Neural crest cell (in vitro differentiated cells): ENCODE measurements at places on chromosomes 6 and 20. TPM values are rescaled to one million over a fixed set of nuclear protein-coding genes. Genes with fewer than 3 reads are reported as not detected.

- DNase-seq: no peak
Measured at GRCh38 chr6:169008641-169009257, 244.9 kb downstream of the THBS2 start.

- DNase-seq: no peak
Measured at GRCh38 chr6:41443616-41444525, 102.3 kb upstream of the FOXP4 start.

- DNase-seq: no peak
Measured at GRCh38 chr6:138580801-138581200, 81.5 kb upstream of the NHSL1 start.

DNA sequence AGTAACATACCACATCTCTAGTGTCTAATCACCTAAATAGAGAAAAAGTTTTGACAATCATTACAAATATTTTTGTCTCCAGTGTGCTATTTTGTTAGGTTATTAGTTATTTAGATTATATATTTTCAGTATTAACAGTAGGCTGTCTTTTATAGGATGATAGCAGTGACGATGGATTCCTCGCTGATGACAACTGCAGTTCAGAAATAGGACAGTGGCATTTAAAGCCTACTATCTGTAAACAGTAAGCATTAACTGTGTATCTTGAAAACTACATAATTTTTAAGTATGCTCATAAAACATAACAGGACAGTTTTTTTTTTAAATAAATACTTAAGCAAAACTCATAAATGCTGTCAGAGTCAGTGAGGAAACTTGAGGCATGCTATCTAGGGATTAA, 37.9 kb upstream of the MYO6 start:
- no peak for DNase-seq

- DNase-seq: no peak
Measured at GRCh38 chr20:40646813-40647212, 42.2 kb downstream of the MAFB start.

DNA sequence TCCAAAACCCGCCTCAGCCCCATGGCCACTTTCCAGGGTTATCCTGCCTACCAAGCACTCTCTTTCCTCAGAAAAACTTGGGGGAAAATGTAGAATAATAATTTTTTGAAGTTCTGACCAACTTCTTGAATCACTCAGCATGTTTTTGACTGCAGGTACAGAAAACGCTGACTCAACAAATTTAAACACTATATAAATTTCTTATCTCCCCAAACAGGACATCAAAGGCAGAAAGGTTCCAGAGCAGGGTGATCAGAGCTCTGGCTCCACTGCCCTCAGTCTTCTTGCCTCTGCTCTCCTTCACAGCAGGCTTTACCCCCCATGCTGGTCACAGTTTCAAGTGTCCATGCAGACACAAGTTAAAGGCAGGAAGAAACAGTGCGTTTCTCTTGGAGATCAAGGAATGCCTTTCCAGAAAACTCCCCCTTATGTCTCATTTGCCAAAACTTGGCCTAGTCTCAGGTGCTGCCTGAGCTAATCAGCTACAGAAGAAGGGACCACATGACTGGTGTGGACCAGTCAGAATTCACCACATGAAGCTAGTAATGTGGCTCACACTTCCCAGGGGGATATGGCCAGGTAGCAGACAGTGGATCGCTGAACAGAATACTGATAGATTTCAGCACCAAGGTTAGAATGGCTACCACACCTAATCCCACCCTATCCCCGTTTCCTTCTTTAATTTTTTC, 24.4 kb upstream of the SLC17A3 start:
- no peak for DNase-seq

GRCh38 chr20:4961746-4962145, 39.6 kb downstream of the SLC23A2 start:
- no peak for DNase-seq

Gene BPIFB2
- not detected in 2 replicates for total RNA-seq

Gene CPNE5
- 0.54 and 1.0 TPM in 2 replicates for total RNA-seq

Gene MRPL18
- total RNA-seq: 53.0 and 56.3 TPM in 2 replicates

Gene HEY2
- total RNA-seq: 10.8 and 11.6 TPM in 2 replicates

Gene HDGFL1
- not detected in 2 replicates for total RNA-seq

Gene CLPSL1
- total RNA-seq: not detected in 2 replicates

Gene SSTR4
- not detected in 2 replicates for total RNA-seq

Gene HAO1
- total RNA-seq: not detected in 2 replicates

Gene PGC
- not detected in 2 replicates for total RNA-seq

Gene PRDM1
- 1.2 and 1.7 TPM in 2 replicates for total RNA-seq

Gene SCAF8
- 63.6 and 64.8 TPM in 2 replicates for total RNA-seq
